Mammary microvascular endothelial cell (primary cell): ENCODE measurements at places on chromosomes 13 and 19. TPM values are rescaled to one million over a fixed set of nuclear protein-coding genes. Genes with fewer than 3 reads are reported as not detected.

ZNF417 gene
- 3.1 and 5.5 TPM in 2 replicates for total RNA-seq

ZNF382 gene
- total RNA-seq = 2.1 and 3.7 TPM in 2 replicates

FGF9 gene
- not detected in 2 replicates for total RNA-seq

SCEL gene
- total RNA-seq = not detected in 2 replicates

GIPR gene
- total RNA-seq = not detected in 2 replicates

ZNF579 gene
- total RNA-seq = 4.7 and 6.4 TPM in 2 replicates

GYS1 gene
- total RNA-seq = 34.5 and 35.0 TPM in 2 replicates

ZNF626 gene
- total RNA-seq = 5.6 and 7.1 TPM in 2 replicates

C13orf42 gene
- not detected in 2 replicates for total RNA-seq

KLF5 gene
- total RNA-seq = 4.3 and 5.2 TPM in 2 replicates

PRDX2 gene
- total RNA-seq = 201 and 211 TPM in 2 replicates

ZFP28 gene
- 4.2 and 6.7 TPM in 2 replicates for total RNA-seq

CCL25 gene
- not detected in 2 replicates for total RNA-seq

IGFL2 gene
- total RNA-seq = not detected in 2 replicates

ELL gene
- 13.9 and 17.0 TPM in 2 replicates for total RNA-seq

ZIC5 gene
- not detected in 2 replicates for total RNA-seq

TNNT1 gene
- 0.79 and 3.1 TPM in 2 replicates for total RNA-seq

ZNF667 gene
- total RNA-seq = 0.67 and 0.94 TPM in 2 replicates

NLRP5 gene
- not detected in 2 replicates for total RNA-seq

KIRREL2 gene
- not detected in 2 replicates for total RNA-seq

ZNF99 gene
- not detected in 2 replicates for total RNA-seq

SRRM5 gene
- 0.33 TPM in 1 of 2 replicates, not detected in the other for total RNA-seq

PMIS2 gene
- not detected in 2 replicates for total RNA-seq

CELF5 gene
- not detected in 2 replicates for total RNA-seq

SIGLEC9 gene
- total RNA-seq = not detected in 2 replicates

PSPN gene
- total RNA-seq = 0.84 and 3.9 TPM in 2 replicates

EFNB2 gene
- total RNA-seq = 28.6 and 28.7 TPM in 2 replicates

SHISA7 gene
- not detected in 2 replicates for total RNA-seq

EPS8L1 gene
- 12.6 and 14.7 TPM in 2 replicates for total RNA-seq

TRPC4 gene
- total RNA-seq = 0.13 and 0.49 TPM in 2 replicates

WDR88 gene
- total RNA-seq = not detected in 2 replicates

ADGRE3 gene
- total RNA-seq = not detected in 2 replicates

IRGC gene
- not detected in 2 replicates for total RNA-seq

KEAP1 gene
- total RNA-seq = 83.8 and 86.8 TPM in 2 replicates

RAB3A gene
- total RNA-seq = 0.60 and 1.5 TPM in 2 replicates

KL gene
- 0.87 and 0.89 TPM in 2 replicates for total RNA-seq

KCNK6 gene
- 6.3 and 7.4 TPM in 2 replicates for total RNA-seq

PDE4A gene
- total RNA-seq = 2.2 and 4.8 TPM in 2 replicates

OR10H1 gene
- not detected in 2 replicates for total RNA-seq

ZNF433 gene
- 1.4 and 2.7 TPM in 2 replicates for total RNA-seq

ONECUT3 gene
- not detected in 2 replicates for total RNA-seq

SLITRK5 gene
- total RNA-seq = not detected in 2 replicates

CCDC9 gene
- 12.8 and 20.8 TPM in 2 replicates for total RNA-seq

TPTE2 gene
- not detected in 2 replicates for total RNA-seq

ZNF491 gene
- total RNA-seq = 0.64 and 1.4 TPM in 2 replicates

PEAK3 gene
- not detected in 2 replicates for total RNA-seq

PDCD2L gene
- 18.0 and 25.6 TPM in 2 replicates for total RNA-seq

CCDC70 gene
- 0.47 and 0.54 TPM in 2 replicates for total RNA-seq

MRI1 gene
- total RNA-seq = 31.6 and 41.0 TPM in 2 replicates
